ENCODE measurements at places on chromosomes 2 and 18.
A peak's percentile ranks its signal among the peaks of the same experiment; 100 is the strongest.

DNA sequence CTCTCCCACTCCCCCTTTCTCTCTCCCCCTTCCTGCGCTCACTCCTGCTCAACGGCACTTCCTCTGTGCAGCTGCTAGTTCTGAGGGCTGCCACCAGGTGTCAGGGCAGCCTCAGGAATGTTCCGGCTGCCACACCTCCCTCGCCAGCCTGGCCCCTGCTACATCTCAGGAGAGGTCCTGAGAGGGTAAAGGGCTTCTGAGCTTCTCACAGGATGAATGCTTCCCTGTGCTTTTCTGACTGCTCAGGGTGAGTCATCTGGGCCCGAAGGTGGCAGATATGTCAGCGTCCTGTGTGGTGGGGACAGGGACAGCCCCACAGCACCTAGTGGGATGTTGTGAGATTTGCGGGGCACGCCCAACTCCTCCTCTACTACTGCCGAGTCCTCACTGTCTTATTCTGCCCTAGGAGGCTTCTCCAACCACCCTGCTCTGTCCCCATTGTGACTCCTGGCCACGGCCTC lies 49.0 kb downstream of the PLEKHB2 start:
- peak; percentile 79 for DNase-seq

DNA sequence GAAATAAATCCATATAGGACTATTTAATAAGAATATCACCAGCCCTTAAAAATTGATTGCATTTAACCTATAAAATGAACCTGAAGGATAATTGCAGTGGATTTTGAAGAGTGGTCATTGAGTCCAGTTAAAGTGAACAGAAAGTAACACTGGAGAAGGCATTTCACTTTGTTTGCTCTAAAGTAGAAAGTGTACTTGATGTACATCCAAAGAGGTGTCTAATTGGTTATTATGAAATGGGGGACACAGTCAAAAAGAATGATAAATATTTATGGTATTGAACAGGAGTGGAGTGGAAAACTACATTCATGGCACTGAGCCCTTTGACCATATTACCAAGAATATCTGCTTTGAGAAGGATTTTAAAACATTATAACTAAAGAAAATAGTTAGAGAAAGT lies 28.2 kb upstream of the MAP2 start:
- DNase-seq = no peak

DNA sequence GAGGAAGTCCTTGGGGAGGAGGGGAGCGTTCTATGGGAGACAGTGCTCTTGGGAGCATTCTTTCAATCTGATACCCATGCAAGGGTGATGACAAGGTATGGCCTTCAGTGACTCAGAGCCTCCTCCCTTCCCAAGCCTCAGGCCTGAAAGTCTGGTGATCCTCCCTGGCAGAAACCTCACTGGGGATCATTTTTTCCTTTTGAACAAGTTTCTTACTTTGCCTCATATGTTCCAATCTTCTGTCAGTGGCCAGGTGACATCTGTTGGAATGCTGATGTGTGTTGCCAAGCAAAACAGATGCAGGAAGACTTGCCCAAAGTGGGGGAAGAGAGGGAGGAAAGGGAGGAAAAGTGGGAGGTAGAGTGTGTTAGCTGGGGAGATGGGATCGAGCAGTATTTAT lies 224.8 kb downstream of the NEDD4L start:
- no peak for DNase-seq

DNA sequence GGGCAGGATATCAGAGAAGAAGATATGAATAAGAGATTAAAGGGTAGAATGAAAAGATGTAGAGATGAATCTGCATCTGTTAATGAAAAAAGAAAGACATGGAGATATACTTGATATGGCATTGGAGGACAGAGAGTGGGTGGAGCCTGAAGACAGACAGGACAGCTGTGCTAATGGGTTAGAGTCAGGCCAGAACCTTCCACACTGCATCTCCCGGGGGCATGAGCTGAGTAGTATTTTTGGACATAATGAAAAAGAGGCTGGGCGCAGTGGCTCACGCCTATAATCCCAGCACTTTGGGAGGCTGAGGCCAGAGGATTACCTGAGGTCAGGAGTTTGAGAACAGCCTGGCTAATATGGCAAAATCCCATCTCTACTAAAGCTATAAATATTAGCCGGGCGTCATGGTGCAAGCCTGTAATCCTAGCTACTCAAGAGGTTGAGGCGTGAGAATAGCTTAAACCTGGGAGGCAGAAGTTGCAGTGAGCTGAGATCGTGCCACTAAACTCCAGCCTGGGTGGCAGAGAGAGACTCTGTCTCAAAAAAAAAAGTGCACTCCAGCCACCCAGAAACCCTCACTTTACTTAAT lies 11.4 kb downstream of the FLACC1 start:
- no peak for DNase-seq

DNA sequence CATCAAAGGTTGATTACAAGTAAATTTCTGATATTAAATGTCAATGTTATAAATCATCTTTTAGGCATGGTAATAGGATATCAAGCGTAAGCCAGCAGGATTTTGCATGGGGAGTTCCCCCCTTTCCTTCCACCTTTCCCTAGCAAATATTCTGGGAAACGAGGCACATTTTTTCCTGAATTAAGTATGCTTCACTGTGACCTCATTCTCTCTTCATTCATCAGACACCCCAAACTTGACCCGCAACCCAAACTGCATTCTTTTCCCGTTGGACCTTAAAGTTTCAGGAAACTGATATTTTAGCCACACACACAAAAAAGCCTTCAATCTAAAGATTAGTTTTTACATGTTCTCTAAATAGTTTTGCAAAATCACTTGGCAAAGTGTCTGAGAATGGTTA lies 214.5 kb upstream of the CTAGE1 start:
- DNase-seq = no peak

- no peak for DNase-seq
These were observed 204.8 kb upstream of the HS6ST1 start for GRCh38 chr2:128523457-128523856.

GRCh38 chr2:160051371-160051800 lies 11.0 kb downstream of the PLA2R1 start:
- no peak for DNase-seq

DNA sequence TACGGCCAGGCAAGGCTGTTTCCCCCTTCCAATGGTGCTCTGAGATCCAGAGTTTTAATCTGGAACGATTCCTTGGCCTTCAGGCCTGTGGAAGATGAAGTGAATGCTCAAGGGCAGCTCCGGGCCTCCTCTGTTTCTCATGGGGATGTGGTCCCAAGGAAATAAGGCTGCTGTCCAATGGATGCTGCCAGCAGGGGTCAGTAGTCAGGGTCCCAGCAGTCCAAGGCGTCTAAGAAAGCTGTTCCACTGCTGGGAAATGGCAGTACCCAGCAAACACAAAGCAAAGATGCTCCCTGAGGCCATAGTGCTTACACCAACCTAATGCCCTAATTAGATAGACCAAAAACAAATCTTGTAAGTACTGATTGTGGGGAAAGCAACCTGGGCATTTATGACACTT lies 12.5 kb downstream of the NMS start:
- peak; percentile 18 for DNase-seq

- no peak for DNase-seq
These were observed 30.3 kb upstream of the CNGA3 start for GRCh38 chr2:98315957-98316356.

GRCh38 chr18:59500765-59501164 lies 141.7 kb upstream of the LMAN1 start:
- no peak for DNase-seq

- DNase-seq = no peak
These were observed 39.9 kb upstream of the SP3 start for GRCh38 chr2:174004905-174005605.

DNA sequence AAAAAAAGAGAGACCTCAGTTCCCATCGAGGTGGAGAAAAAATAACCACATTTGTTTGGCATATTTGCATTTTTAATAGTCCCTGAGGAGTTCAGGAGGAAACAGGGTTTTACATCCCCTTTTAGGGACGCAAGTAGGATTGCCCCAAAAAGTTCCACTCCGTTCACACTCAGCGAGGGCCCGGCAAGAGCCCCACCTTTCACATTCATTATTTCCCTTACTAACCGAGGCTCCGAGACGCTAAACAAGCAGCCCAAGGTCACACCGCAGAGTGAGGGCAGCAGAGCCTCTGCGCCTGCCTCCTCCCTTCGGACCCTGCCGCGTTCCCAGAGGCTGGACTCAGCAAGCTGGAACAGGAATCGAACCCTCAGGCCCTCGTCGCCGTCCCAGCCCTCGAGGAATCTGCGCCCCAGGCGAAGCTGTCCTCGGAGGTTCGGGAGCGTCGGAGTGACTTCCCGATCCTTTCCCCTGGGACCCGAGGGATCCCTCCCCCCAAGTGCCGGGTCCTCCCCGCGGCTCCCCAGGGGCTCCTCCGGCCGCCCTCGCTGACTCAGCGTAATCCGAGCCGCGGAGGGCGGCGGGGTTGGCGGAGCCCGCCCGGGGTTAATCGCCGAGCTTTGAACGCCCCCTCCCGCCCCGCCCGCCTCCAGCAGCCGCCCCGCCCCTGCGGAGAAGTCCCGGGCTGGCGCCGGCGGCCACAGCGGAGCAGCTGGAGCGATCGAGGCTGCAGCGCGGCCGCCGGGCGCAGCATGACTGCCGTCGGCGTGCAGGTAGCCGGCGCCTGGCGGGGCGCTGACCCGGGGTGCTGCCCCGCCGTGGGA lies at the start of gene TMEM37:
TMEM37 (plus strand) TSS at position 700 of the 821 bp plus-strand sequence; CDS start at position 750, 50 bp downstream.
- DNase-seq = peak; percentile 91

DNA sequence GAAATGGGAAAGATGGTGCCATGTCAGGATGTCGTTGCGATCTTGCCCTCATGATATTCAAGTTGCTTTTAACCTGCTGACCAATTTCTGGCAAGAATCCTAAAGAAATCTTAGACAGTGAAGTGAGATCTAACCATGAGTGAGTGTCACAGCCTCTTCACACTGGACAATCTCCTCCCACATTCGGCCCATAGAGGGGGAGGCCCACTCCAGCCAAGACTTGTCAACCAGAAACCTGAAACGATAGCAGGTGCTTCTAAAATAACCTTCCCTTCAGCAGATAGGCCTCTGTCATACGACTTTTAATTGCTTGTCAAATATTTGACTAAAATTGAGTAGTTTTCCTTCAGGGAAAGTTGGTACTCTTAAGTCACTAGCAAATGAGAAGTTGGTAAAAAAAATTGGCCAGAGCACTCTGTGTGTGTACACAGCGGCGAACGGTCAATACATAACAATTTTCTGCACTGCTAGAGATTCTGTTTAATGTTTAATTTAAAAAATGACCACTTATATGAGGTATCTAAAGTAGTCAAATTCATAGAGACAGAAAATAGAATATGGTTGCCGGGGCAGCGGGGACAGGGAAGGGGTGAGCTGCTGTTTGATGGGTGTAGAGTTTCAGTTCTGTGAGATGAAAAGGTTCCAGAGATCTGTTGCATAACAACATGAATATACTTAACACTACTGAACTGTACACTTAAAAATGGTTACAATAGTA lies 110.2 kb downstream of the VAPA start:
- DNase-seq = no peak

DNA sequence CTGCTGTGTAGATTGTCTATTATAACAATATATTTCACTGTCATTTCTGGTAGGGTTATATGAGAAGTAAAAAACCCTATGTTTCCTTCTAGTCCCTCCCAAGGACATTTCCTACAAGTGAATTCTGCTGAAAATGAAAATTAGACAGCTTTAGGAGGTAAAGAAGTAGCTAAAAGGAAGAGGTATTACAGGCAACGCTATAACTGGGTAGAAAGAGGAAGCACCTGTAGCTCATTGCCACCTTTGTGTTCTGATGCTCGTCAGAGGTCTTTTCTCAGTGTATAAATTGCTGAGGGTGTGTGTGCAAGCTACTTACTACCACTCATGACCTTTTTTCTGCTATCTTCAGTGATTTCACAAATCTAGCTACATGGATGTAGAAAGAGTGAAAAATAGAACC lies 1.4 kb downstream of the DNAJC10 start:
- no peak for DNase-seq

- DNase-seq = peak; percentile 18
These were observed 476.3 kb downstream of the TRIB2 start for GRCh38 chr2:13193075-13193474.

DNA sequence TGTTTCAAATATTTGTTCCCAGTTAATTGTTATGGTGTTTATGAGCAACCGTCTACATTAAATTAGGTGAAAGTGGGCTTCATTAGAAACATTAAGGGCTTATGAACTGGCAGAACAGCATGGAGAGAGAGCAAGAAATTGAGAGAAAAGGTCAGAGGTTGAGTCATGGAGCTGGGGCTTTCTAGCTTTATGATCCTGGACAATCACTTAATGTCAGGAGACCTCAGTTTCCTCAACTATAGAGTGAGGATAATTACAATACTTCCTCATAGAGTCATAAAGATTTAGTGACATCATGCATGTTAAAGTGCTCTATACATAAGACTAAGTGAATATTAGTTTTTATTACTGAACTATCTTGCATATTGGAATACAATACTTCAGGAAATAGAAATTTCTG lies 83.9 kb downstream of the PLCL1 start:
- DNase-seq = no peak

DNA sequence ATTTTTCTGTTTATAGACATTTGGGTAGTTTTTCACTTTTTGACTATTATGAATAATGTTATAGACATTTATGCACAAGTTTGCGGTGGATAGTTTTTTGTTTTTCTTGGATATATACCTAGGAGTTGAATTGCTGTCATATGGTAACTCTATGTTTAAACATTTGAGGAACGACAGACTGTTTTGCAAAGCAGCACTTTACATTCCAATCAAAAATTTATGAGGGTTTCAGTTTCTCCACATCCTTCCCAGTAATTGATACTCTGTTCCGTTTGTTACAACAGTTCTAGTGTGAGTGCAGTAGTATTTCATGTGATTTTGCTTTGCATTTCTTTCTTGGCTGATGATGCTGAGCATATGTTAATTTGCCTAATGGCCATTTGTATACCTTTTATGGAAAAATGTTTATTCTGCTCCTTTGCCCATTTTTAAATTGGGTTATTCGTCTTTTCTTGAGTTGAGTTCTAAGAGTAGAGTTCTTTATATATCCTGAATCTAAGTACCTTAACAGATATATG lies 617.3 kb upstream of the LRATD1 start:
- DNase-seq = no peak

DNA sequence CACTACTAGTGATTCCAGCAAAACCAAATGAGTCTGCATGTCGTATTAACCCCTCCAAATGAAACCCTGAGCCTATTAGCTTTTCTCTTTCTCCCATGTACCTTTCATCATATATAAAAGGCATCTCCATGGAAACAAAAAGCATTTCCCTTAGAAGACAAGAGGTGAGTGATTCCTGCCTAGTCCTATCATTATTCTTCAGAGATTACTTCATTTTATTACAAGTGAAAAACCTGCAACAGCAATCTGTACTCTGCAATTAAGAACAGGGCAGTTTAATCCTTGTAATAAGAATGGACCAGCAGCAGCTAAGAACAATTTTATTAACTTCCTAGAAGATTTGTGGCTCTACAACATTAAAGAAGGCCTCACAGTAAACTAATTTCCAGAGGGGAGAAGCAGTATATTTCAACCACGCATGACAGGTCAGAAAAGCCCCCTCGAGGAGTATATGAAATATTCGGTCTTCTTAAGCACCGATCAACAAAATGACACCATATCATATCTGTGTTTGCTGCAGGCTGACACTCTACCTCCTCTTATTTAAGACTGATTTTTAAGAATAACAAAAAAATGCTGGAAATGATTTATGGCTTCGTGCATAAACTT lies 132.3 kb upstream of the TFPI start:
- no peak for DNase-seq
